GM23248 (cell line): ENCODE measurements at places on chromosomes 11 and 22. TPM values are rescaled to one million over a fixed set of nuclear protein-coding genes. Genes with fewer than 3 reads are reported as not detected.

- peak; percentile 48 for DNase-seq
Measured at GRCh38 chr11:17350455-17351171, 987 bp upstream of the NCR3LG1 start.

GRCh38 chr11:66866511-66866986 lies 9.7 kb downstream of the LRFN4 start:
- no peak for DNase-seq

DNA sequence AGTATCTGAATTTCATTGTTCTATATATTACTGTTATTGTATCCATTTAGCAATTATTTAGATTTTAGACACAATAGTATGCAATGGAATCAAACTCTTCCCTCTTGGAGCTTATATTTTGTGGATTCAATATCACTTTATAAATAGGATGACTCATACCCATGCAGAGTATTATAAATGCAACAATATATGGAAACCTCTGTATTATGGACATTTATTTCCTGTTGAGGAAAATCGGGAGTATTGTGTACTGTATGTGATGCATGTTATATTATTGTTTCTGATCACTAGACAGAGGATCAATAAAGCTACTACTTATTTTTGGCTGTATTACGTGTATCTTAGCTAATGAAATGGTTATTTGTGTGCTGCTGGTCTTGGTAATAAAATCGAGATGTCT lies 770 bp downstream of the METTL15 start:
- peak; percentile 63 for DNase-seq

- no peak for DNase-seq
Measured at GRCh38 chr11:102302241-102302640, 15.0 kb upstream of the BIRC3 start.

DNA sequence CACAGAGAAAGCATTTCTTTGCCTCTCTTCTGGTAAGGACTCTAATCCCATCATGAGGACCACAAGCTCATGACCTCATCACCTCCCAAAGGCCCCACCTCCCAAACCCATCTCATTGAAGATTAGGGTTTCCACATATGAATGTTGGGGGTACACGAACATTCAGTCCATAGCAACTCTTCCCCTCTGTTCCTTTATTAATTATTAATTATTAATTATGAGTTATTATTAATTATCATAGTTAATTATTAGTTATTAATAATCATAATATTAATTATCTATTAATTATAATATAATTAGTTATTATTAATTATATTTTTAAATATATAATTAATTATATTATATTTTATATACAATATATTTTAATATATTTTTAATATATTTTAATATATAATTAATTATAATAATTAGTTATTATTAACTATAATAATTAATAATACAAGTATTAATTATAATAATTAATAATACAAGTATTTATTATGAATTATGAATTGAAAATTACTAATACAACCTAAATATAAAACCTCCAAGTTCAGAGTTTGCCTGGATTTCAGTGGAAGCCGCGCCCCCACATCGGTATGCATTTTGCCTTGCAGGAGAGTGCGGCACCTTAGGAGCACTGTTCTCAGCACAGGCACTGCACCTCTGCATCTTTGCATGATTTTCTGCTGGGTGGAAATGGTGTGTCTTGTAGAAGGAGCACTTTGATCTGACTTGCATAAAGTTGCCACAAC lies 128.0 kb upstream of the FGF3 start:
- DNase-seq, result peak; percentile 14

- peak; percentile 28 for DNase-seq
Measured at GRCh38 chr11:66593650-66594049, 665 bp downstream of the CCS start.

- DNase-seq, result no peak
Measured at GRCh38 chr11:108466405-108466804, 924 bp downstream of the C11orf65 start.

GRCh38 chr11:11252403-11252802 lies 100.6 kb downstream of the CSNK2A3 start:
- DNase-seq, result no peak

DNA sequence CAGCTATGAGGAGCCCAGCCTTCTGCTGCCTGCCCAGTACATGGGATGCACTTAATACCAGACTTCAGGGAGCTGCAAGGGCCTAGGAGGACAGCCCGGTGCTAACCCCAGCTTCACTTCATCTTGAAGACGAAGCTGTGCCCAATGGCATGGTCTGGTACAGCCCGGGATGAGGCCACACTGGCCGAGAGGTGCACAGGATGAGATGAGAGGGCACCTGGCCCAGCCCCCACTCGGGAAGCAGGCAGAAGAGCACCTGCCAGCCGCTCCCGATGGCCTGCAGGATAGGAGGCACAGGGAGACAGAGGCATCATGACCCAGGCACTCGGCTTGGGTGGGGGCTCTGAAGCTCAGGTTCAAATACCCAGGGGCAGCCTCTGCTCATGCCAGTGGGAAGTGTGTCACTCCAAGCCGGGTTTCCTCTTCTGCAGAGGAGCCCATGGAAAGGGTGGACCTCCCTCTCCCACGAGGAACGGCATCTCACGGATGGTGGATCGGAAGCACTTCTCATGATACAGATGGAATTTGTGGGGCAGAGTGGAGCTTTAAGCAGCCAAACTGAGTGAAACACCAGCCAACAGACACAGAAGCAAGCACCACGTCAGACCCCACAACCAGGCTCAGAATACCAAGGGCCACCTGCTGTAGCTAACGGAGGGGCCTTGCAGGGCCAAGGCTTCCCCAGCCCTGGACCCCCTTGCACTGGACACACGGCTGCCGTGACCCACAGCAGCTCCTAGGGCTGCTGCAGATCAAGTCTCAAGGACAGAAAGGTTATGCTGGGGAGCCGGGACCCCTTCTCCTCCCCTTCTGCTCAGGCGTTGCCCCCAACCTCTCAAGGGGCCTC lies 875.2 kb downstream of the BRD1 start:
- DNase-seq, result no peak

DNA sequence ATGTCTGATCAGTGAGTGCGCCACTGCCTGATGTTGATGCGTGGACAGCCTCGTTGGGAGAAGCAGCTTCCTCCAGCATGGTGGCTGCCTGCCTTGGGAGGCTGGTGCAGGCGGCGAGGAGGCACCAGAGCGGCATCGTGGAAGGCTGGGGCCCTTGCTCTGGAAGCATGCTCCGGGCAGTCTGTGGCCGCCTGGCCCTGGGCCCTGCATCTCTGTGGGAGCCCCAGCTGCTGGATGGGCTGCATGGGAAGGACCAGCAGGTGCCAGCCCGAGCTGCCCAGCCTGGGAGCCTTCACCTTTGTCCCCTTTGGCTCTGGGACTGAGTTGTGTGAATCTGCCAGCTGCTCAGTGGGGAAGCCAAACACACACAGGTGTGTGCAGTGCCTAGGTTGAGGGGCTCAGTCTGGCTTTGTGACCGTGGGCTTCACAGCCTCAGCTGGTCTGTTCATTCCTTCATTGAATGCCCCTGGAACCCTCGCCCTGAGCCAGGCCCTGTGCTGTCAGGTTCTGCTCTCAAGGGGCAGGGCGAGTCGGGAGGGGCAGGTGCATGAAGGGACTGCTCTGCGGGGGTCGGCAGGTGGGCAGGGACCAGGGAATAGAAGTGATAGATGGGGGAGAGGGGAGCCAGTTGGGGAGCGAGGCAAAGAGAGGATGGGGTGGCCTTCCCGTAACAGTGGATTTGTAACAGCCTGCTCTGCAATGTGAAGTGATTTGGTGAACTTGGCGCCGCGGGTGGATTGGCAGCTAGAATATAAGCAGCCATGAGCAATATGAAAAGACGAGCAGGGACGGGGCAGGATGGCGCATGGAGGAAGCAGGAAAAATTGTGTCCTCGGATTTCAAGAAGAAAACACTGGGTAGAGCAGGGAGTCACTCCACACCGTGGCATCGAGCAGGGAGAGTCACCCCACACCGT lies 354.2 kb downstream of the TBC1D22A start:
- no peak for DNase-seq

APOL5 gene
- polyA plus RNA-seq, result not detected in 2 replicates

MEI1 gene
- polyA plus RNA-seq, result 5.5 and 5.9 TPM in 2 replicates

DNA sequence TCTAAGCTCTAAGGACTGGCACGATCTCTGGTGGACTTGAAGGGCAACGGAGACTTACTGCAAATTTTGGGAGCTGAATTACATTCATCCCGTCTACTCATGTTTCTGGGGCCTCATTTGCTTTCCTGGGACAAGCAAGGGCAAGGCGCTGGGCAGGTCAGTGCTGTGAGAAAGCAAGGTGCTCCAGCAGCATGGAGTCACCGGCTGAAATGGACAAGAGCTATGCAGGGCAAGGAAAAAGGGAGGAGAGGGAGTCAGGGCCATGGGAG lies 25.6 kb downstream of the FLI1 start:
- no peak for DNase-seq

DNA sequence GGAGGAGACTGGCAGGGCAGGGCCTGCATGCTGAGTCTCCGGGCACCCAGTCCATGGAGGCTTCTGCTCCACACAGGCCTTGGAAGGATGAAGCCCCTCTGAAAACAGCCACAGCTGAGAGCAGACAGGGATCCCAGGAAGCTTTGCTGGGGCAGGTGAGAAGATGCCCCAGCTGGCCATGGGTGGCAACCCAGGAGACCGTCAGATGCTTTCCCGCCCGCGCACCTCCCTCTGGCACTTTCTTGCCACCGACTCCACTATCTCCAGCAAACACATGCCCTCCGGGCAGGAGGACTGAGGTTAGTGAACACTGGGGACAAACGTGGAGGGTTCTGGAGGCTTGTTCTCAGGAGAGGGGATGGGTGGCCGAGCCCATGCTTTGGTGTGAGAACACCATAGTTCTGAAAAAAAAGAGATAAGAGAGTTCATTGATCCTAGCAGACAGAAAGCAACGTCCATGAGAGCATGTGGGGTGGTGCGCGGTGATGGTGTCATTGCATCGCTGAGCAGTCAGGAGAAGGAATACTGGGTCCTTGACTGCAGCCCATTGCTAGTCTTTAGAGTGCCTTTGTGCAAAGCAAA lies 2.3 kb downstream of the C1QTNF6 start:
- no peak for DNase-seq

RIBC2 gene
- 1.3 and 1.9 TPM in 2 replicates for polyA plus RNA-seq

DNA sequence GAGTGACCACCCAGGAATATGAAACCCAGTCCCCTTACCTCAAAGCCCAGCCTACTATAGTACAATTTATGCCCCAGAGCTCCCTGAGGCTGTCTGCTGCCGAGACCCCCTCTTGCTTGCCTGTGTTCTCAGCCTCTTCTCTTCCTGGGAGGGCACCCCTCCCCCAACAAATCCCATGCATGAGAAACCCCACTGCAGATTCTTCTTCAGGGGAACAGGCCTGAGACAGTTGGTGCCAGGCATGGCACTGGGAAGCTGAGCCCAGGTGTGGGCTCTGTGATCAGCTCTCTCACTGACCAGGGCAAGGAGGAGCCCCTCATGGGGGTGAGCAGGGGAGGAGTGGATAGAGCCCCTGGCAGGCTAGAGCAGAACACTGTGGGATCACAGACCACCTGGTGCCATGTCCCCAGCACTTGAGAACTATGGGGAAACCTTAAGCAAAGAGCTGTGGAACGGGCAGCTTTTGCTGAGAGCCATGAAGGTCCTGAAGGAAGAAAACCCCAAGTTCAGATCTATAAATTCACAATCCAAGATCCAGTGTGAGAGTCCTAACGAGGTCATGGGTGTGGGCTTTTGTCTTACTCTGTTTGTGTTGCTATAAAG lies 46.5 kb upstream of the TH start:
- no peak for DNase-seq

ARSA gene
- 31.7 and 32.9 TPM in 2 replicates for polyA plus RNA-seq

GRCh38 chr11:57885298-57886050 lies 123.9 kb downstream of the CTNND1 start:
- DNase-seq, result peak; percentile 59

- no peak for DNase-seq
Measured at GRCh38 chr22:37224757-37225420, 12.6 kb upstream of the SSTR3 start.

DNA sequence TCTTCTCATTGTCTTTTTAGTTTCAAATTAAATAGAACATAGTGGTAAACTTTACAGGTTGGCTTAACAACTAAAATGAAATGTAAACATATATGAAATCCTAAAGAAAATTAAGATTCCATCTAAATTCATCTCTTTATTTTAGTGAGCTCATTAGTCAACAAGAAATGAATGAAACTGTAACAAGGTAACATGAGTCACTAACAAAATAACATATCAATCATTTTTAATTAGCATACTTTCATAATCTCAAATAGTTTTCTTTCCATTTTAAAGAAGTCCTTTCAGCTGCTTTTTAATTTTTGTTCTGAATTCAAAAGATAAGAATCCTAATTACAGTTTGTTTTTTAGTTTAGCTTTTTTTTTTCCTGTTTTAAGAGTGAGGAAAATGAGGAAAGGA lies 688.6 kb upstream of the TENM4 start:
- DNase-seq, result no peak

OR6A2 gene
- not detected in 2 replicates for polyA plus RNA-seq

DNA sequence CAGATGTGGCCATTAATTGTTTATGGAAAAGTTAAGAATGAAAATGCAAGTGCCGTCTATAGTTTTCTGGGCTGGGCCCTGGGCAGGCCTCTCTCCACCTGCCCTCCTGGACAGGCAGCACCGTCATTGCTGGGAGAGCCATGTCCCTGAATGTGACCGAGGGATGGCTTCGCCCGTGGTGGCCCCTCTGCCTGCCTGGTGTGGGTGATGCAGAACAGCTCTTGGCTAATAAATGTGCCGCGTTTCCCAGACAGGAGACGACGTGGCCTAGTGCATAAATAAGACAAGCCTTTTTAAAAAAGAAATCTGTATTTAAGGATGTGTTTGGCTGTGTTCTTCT lies 407.3 kb downstream of the TBC1D22A start:
- no peak for DNase-seq

DEFB131B gene
- not detected in 2 replicates for polyA plus RNA-seq

- no peak for DNase-seq
Measured at GRCh38 chr11:75504501-75504900, 21.2 kb downstream of the GDPD5 start.

DNA sequence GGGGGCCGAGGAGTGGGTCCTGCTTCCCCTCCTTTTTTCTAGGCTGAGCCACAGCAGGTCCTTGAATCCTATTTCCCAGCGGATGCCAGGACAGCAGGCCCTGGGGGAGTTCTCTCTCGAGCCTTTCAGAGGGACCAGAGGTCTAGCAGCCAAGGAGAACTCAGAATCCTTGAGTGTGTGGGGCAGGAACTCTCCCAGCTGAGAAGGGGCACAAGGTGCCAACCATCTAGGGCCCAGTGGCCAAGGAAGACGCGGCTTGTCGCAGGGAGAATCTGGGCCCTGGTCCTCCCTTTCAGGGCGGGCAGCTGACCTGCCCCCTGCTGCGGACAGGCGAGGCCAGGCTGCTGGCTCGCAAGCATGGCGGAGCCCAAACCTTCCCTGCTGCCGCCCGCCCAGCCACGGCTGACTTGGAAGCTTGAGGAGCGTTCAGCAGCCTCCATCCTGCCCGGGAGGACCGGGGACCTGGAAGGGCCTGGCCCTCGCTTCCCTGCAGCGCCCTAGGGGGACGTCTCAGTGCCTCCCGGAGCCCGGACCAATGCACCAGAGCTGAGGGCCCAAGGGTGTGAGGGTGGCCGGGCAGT lies 972 bp upstream of the TSSC4 start:
- DNase-seq, result peak; percentile 64
